ENCODE measurements at places on chromosomes 3 and 15.

- no peak for DNase-seq
These were observed 53.8 kb downstream of the ATP8B4 start for GRCh38 chr15:50065279-50065678.

- DNase-seq, result no peak
These were observed 20.6 kb downstream of the COL8A1 start for GRCh38 chr3:99659032-99659431.

- no peak for DNase-seq
These were observed 27.2 kb upstream of the STT3B start for GRCh38 chr3:31505371-31506048.

GRCh38 chr3:189123595-189124387 is 48.0 kb upstream of the TPRG1 start:
- DNase-seq, result no peak

- DNase-seq, result no peak
These were observed 640.0 kb downstream of the TUSC7 start for GRCh38 chr3:117349566-117349965.

DNA sequence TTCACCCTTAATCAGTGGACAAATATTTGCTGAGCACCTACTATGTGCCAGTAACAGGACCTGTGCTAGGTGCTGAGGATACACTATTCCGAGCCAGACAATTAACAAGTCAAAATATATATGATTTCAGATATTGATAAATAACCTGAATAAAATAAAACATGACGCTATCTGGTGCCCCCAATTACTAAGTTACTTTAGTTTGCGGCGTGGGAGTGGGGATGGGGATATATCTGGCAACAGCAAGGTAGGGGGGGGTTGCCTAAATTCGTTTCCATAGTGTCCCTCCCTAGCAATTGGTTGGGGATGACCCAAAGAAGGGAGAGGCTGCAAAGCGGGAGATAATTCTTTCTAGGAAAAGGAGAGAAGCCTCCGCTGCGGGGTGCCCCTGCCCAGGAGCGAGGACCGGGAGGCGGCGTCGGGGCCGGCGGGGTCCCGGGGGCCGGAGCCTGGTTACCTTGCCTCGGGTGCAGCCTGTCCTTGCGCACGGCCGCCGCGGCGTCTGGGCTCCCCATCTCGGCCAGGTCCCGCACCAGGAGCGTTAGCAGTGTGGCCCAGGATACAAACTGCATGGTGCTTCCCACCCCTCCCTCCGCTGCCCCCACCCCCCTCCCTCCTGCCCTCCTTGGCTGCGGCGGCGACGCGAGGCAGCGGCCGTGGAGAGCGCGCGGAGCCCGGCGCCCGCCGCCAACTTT is 567 bp downstream of the ADAMTS9 start:
- no peak for DNase-seq

- no peak for DNase-seq
These were observed 77.7 kb downstream of the ABHD5 start for GRCh38 chr3:43768381-43768973.

DNA sequence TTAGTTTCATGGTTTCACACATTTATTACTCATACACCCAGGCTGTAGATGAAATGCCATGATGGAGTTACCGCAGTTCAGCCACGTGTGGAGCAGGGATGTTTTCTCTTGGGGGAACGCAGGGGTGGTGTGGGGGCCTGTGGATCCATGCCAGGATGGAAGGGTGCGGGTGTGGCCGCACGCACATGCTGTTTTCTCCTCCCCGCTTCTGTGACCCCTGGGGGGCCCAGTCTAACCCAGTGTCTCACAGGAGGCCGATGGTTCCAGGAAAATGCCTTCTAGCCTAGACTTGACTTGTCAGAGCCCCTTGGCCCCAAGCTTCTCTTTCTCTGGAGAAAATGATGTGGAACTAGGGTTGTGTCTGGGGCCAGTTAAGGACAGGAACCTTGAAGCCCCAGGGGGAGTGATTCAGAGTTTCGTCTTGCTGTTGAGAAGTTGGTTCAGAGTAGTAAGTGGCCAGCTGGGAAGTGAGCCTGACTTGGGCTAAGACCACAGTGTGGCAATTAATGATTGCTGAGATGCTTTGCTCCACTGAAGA is 240.4 kb upstream of the BHLHE40 start:
- no peak for DNase-seq

- DNase-seq, result no peak
These were observed 20.6 kb downstream of the FAN1 start for GRCh38 chr15:30924353-30924752.

GRCh38 chr15:74432968-74433591 is 678 bp downstream of the SEMA7A start:
- DNase-seq, result no peak

- DNase-seq, result no peak
These were observed 60.9 kb downstream of the IL12A start for GRCh38 chr3:160049565-160049964.

GRCh38 chr3:64259636-64260035 is 34.4 kb upstream of the PRICKLE2 start:
- no peak for DNase-seq

GRCh38 chr3:185606196-185606595 is 20.1 kb downstream of the SENP2 start:
- no peak for DNase-seq

DNA sequence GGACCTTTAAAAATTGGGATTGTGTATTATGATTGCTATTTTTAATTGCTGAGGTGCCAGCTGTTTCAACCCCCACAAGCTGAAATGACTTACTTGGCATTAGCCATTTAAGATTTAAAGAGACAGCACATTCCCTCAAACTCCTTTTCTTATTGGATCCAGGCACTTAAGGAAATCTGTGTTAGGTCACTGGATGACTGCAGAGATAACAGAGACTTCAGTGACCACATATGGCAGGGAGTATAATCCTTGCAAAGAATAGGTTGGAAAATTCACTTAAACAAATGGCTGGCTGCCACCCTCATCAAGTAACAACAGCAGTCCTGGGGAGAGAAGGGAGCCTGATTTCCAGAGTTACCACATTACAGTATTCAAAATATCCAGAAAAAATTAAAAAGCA is 66.6 kb downstream of the SLMAP start:
- no peak for DNase-seq

DNA sequence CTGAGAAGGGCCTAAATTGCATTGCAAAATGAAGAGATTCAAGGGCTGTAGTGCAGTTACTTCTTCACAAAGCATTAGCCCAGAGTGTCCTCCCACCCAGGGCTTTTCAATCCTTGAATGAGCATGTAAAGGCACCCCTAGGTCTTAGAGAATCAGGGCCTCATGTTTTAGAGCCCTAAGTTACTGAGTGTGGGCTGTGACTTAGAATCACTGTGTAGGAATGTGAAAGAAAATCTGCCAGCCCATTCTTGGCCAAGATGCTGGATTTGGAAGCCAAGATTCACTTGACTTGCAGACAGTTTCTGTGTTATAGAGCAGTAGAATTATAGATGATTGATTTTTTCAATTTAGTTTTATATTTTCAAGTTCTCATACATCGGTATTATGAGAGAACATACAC is 153.2 kb downstream of the MYRIP start:
- no peak for DNase-seq

- DNase-seq, result no peak
These were observed 241.8 kb downstream of the ARRDC4 start for GRCh38 chr15:98202256-98202655.

DNA sequence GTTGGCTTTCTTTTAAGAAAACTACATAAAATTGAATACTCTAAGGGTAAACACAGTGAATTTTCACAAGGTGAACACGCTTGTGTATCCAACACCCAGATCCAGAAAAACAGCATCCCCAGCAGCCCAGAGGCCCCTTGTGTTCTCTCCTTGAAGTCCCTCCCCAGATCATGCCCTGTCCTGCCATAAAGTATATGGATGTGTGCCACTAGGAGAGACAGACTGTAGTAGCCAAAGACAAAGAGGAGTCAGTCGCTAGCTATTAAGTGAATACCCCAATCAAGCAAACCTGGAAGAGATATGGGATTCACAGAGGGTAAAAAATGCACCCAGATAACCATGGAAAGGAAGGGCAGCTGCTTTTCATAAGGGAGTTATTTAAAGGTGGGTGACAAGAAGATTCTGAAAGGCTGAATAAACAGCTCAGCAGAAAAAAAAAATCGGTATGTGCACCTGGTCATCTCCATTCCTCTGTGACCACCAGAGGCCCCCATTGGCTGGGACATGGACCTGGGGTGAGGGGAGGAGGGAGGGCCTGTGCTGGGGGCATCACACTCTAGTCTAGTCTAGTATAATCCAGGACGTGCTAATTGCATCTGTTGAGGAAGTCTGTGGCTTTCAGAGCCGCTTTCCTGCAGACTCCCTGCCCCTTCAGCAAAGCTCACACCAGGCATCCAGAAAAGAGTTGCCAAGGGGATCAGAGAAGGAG is 167.3 kb upstream of the NDN start:
- DNase-seq, result no peak

DNA sequence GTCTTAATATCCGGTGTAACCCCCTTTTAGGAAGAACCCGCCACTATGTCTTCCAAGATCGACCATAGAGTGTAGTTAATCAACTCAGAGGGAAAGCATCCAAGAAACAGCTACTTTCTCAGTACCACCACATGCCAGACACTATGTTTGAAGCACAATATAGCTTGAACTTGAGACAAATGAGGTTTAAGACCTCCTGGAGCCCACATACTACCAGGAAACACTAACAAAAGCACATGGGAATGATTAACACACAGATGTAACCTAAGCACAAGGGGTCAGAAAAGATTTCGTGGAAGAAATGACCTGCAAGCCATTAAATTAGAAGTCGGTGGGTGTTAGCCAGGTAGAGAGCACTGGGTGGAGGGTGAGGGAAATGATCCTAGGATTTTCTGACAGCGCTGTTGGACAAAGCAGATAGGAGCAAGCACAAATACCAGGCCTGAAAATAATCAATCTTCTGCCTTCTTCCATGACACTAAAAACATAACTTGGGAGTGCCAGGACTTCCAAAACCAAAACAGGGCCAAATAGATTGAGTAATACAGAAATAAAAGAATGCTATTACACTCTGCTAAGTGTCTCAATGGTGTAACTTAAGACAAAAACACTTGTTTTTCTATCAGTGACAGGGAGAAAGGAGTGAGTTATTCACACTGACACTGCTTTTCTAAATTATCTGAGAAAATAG is 213.7 kb downstream of the FOXP1 start:
- no peak for DNase-seq

DNA sequence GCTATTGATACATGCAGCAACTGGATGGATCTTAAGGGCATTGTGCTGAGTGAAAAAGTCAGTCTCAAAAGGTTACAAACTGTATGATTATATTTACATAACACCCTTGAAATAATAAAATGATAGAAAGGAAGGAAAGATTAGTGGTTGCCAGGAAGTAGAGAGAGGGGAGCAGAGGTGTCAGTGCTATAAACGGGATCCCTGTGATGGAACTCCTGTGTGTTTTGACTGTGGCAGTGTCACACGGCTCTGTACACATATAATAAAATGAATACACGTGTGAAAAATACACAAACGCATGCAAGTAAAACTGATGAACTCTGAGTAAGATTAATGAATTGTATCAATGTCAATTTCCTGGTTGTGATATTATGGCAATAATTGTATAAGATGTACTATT is 60.3 kb downstream of the TCAIM start:
- no peak for DNase-seq

- no peak for DNase-seq
These were observed 30.6 kb downstream of the INTS14 start for GRCh38 chr15:65580287-65580686.

- DNase-seq, result no peak
These were observed 60.0 kb upstream of the CRTC3 start for GRCh38 chr15:90469723-90470122.

- DNase-seq, result no peak
These were observed 16.7 kb upstream of the ISLR start for GRCh38 chr15:74156678-74157411.

DNA sequence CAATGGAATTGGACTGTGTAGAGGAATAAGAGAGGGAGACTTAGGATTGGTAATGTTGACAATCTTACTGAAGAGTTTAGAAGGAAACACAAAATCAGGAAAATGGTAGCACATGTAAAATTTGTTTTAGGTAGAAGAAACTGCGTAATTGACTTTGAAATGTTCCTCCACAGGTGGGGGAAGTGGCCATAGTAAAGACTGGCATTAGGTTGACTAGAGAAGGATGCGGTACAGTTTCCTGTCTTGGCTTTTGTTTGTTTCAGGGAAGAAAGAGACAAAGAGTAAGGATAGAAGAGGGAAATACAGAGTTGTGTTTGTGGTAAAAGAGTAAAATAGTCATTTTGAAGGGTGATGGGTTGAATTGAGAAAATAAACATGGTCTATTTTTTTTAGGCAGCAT is 253.6 kb upstream of the ZNF717 start:
- DNase-seq, result no peak

DNA sequence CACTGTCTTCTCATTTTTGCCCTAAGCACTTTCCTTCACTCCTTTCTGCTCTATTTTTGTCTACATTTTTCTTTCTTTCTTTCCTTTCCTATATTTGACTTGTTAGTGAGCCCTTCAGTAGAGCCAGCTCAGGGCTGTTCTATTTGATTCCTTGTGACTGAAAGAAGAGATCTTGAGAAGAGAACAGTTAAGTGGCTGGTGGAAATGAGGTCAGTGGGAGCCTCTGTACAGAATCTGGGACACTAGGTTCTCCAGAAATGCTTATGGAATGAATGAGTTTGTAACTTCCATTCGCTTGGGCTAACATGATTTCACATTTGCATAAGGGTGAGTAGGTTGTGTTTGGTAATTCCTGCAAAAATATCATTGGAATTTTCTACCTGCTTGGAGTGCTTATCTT is 45.6 kb downstream of the CACNA2D3 start:
- no peak for DNase-seq

- no peak for DNase-seq
These were observed 70.9 kb downstream of the IMPG2 start for GRCh38 chr3:101249522-101249921.

DNA sequence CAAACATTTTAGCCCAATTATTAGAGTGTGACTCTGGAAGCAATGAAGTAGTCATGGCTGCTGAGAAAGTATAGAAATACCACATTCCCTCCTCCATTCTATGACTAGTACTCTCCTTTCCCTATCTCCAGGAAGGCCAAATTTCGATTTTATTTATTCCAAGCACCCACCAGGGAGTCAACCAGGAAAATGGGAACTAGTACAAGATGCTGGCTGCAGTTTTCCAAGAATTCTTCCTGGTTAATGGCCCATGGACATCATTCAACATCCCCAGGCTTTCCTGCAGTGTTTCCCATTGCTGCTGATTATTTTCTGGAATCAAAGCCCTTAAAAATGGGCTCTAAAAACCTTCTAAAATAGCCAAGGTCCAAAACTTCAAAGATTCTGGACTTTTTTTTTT is 247.9 kb upstream of the STT3B start:
- no peak for DNase-seq

- DNase-seq, result no peak
These were observed 302.5 kb upstream of the GADL1 start for GRCh38 chr3:31196881-31197364.

- peak; percentile 87 for DNase-seq
These were observed 4.0 kb upstream of the SIN3A start for GRCh38 chr15:75455424-75455981.

DNA sequence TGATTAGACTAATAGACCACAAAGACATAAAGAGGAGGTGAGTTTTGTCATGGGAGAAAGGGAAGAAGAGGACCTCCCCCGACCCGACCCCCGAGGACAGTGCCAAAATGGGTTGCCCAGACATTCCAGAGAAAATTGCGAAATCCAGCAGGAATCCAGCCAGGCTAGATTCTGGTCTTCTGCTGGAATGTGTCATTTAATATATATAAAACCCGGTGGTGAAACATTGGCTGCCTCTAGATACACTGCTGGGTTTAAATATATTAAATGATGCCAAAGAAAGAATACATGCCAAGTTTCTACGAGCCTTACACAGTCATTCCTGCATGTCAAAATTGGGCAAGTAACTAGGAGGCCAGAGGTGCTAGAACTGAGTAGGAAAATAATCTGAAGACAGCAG is 45.3 kb upstream of the SPESP1 start:
- DNase-seq, result no peak

Data from stimulated activated CD4-positive, alpha-beta T cell treated with anti-CD3 and anti-CD28 coated beads, Interleukin-12 subunit alpha, Interleukin-12 subunit beta, amount 100 ng/mL, for 4 hours (primary cell).